ENCODE measurements at places on chromosomes 13 and 19.
A peak's percentile ranks its signal among the peaks of the same experiment; 100 is the strongest.

DNA sequence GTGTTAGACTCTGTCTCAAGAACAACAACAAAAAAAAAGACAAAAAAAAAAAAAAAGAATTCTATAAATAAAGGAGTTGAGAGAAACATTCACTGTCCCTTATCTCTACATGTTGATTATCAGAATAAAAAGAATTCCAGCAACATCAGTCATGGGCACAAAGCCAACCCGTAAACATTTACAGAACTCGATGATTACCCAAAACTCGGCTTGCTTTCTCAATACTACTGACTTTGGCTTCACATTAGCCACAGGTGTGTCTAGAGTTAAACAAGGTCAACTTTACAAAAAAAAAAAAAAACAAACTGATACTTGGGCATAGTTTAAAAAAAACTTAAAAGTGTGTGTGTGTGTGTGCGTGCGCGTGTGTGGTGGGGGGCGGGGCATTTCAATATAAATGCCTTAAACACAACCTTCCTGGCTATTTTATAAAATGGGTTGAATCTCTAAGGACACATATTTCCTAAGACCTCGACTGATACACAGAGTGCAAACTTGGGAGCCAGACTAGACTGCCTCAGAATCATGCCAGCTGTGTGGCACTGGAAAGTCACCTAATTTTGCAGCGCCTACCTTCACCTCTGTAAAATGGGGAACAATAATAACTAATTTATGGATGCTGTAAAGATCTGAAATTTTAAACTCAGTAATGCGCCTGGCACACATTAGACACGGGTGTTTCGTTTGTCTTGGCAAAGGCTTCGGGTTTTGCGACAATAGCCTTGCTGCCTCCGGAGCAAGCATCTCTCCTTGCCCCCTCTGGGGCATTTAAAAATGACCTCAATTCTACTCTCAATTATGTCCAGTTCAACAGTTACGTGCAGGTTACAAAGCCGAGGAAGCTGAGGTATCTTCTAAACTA lies 922 bp downstream of the EBPL start:
- no peak for DNase-seq

- no peak for DNase-seq
Measured at GRCh38 chr19:12891553-12892021, 627 bp downstream of the GCDH start.

DNA sequence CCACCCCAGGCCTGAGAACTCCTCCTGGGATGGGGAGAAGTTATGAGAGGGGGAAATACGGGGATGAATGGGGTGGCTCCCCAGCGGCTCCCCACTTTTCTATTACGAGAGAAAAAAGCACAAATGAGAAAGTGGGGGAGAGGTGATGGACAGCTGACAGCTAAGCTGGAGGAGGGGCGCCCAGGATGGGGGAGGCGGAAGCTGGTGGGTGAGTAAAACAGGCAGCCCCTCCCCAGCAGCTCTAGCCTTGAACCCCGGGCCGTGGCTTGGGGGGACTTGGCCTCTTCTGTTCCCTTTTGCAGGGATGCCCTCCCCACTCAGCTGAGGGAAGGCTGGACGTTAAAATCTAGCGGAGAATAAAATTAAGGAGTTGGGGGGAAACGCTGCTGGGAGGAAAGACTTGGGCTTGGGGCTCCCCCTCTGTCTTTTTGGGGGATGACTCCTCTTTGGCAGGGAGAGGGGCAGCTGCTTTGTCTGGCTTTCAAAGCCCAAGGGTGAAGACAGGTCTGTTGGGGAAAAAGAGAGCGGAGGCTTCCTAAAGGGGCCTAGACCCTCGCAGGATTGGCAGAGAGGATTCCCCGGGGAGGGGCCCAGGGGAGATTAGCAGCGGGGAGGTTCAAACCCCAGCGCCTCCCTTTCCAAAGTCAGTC lies 1.4 kb upstream of the SAMD1 start:
- DNase-seq: no peak

DNA sequence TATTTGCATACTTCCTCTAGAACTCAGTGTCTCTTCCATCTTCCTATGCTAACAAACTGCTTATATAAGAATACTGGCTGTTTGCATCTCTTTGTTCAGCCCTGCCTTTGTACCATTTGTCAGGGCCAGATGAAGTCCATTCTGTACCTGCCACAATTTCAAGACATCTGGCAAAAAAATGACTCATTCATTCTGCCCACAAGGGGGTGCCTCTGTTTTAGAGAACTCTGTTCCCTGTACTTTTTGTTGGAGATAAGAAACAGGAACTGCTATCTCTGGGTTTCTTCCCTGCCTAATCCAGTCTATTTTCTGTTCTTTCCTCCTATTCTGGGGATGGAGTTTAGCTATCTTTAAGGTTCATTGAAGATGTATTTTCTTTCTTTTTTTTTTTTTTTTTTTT lies 23.0 kb downstream of the ZNF568 start:
- no peak for DNase-seq

GRCh38 chr13:34465423-34465922 lies 476.6 kb upstream of the NBEA start:
- no peak for DNase-seq

DNA sequence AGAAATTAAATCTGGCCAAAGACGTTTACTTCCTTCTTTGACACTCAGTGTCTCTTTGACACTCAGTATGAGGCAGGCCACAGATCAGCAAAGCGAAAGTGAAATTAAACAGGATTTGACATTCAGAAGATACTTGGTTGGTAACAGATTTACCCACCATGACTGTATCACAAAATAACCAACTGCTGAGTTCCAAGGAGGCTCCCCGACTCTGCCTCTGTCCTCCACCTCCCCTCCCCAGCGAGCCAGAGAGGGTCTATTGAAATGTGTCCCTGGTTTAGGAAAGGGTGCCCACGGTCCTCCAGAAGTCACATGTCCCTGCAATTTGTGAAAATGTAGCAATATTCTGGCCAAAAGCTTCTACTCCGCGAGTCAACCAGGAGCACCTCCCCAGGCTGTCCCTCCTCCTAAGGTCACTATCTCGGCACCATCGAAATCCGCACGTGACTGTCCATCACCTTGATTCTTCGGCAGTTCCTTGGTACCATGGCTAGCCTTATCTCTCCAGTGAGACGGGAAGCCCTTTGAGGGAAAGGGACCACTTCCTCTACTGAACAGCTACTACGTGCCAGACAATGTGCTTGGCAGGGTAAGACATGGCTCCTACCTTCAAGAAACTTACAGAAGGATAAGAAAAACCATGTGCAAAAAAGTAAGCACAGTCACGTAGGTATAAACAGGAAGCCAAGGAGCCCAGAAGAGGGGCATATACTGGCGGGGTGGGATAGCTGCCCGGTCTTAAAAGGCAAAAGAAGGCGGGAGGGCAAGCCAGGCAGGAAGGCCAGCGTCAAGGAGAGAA lies 1.5 kb downstream of the N4BP2L1 start:
- no peak for DNase-seq

DNA sequence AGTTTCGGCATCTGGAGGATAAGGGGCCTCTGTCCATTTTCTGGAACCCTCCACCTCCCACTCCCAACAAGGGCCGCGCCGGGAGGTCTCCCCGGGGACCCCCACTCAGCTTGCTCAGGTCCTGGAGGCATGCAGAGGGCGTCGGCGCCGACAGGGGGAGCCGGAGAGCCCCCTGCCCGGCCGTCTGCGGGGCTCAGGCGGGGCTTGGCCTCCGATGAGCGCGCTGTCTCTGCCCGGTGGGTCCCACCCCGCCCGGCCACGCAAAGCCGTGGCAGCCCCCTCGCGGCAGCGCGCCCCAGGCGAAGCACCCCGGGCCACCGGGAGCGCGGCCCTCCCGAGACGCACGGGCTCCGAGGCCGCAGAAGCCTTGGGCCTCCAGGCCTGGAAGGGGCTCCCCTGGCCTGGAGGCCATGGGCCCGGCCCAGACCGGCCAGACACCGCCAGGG lies 149.7 kb upstream of the ZNF536 start:
- no peak for DNase-seq

DNA sequence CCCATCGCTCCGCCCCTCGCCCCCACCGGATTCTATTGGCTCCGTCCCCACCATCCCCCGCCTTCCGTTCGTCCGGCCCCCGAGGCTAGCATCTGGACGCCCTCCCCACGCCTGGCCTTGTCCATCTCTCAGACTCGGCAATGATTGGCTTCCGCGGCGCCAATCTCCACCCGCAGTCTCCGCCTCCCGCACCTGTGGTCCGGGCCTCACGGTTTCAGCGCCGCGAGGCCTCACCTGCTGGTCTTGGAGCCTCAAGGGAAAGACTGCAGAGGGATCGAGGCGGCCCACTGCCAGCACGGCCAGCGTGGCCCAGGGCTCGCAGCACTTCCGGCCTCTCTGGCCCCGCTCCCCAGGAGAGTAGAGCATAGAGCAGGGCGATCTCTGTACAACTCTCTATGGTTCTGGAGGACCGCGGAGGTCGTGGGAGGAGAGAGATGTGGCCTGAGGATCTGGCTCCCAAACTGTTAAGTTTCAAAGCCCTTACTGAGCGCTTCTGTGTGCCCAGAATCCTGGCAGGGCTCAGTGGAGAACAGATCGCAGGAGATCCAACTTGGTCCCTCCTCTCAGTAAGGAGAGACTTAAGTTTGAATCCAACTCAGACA lies at the start of gene ERCC1:
ERCC1 (minus strand) TSS at position 329 of the 602 bp plus-strand sequence. CDS start 543 bp downstream, outside the sequence.
- DNase-seq: peak; percentile 84

- no peak for DNase-seq
Measured at GRCh38 chr19:1259876-1260748, 9.0 kb upstream of the CIRBP start.

DNA sequence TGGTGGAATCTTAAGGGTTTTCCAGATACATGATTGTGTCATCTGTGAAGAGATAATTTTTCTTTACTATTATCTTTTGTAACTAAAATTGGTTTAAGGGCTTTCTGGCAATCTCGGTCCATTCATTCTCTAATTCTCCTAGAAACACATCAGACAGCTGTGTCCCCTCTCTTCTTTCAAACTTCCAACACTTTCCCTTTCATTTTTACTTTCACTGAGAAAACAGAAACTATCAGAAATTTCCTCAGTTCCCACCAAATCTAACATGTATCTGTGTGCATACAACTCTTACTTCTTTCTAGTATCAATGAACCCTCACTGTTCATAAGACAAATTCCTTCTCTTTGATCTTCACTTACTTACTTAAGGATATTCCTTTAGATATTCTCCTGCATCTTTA lies 40.2 kb downstream of the KCNRG start:
- DNase-seq: no peak

DNA sequence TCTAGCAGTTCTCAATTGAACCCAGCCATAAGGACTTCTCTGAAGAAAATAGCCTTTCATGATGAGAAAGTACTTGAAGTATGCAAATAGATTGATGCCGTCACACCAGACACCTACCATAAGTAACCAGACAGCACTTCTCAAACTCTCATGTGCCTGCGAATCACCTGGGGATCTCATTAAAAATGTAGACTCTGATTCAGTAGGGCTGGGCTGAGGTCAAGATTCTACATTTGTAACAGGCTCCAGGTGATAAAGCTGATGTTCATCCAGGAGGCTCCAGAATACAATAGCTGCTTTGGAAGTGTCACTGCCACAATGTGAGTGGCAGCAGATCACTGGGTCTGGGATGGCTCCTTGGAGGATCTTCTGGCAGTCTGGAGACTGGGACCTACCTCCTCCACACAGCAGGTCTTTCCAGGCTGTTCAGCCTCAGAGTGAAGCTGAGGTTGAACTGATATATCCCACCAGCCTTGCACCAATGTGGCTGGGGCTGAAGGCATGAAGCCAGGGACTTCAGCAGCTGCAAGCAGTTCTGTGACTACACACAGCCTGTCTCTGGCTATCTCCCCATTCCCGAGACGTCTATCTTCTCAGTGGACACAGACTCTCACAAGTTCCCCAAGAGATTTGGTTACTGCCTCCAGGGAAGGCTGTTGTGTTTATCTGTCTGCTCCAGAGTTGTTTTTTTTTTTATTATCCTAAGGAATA lies 9.1 kb downstream of the MBNL2 start:
- DNase-seq: no peak

DNA sequence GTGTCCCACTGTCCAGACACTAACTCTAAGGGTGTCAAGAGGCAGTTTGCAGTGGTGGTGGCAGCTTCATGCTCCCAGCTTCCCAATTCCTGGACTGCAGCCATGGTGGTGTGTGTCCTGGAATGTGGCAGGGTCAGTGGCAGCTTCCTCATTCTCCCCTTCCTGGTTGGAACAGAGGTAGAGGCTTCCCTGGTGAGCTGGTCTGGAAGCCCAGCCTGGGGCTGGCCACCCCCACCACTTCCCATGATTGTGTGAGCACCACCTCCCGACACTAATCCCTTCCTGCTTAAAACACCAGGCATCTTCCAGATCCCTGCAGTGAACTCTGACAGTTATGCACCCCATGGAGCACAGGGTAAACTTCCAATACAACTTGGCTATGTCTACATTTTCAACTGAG lies 134.9 kb downstream of the RAP2A start:
- DNase-seq: peak; percentile 19

DNA sequence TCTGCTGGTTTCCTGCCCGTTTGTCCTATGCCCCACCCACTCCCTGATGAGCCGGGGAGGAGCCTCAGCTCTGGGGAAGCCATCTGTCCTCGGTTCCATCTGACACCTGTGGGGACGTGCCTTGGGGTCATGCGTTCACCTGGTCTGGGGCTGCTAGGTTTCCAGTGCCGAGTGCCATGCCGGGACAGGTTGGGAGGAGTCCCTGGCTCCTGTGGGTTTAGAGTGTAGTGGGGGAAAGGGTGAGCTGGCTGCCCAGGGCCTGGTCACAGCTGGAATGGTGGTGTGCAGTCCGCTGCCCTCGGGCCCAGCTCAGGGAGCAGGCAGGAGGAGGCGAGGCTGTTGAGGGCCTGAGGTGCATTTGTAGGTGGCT lies 2.5 kb downstream of the KDM4B start:
- no peak for DNase-seq

DNA sequence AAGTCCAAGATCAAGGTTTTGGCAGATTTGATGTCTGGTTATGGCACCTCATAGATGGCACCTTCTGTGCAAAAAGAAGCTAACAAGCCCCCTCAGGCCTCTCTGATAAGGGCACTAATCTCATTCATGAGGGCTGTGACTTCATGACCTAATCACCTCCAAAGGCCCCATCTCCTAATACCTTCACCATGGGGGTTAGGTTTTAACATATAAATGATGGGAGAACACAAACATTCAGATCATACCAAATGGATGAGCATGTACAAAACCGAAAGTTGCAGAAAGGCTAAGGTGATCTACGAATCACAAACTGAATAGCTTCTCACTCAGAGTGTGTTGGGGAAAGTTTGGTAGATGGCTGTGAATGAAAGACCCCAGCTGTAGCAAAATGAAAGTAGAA lies 217.4 kb downstream of the TBC1D4 start:
- DNase-seq: no peak

GRCh38 chr13:100721885-100722512 lies 47.4 kb upstream of the TMTC4 start:
- DNase-seq: peak; percentile 20

GRCh38 chr13:94249512-94249911 lies 230.0 kb downstream of the DCT start:
- no peak for DNase-seq

DNA sequence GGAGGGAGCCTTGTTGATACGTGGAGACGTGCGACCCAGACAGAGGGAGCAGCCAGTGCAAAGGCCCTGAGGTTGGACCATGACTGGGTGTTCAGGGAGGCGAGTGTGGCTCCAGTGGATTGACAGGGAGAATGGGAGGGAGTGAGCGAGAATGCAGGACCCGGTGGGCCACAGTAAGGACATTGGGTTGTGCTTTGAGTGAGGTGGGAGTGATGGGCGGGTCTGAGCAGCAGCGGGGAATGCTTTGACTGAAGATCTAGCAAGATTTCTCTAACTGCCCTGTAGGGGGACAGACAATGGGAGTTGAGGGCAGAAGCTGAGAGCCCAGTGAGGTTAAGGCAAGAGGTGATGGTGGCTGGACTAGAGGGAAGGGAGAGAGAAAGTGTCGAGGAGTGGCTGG lies 7.7 kb upstream of the NANOS2 start:
- no peak for DNase-seq

- no peak for DNase-seq
Measured at GRCh38 chr13:82115391-82115790, 1766.9 kb downstream of the SLITRK1 start.
